Activated CD8-positive, alpha-beta memory T cell treated with anti-CD3 and anti-CD28 coated beads, Interleukin-2, amount 10 ng/mL, durations not matched to agents 7 days and 5 days (primary cell): ENCODE measurements at places on chromosomes 2 and 18.

DNA sequence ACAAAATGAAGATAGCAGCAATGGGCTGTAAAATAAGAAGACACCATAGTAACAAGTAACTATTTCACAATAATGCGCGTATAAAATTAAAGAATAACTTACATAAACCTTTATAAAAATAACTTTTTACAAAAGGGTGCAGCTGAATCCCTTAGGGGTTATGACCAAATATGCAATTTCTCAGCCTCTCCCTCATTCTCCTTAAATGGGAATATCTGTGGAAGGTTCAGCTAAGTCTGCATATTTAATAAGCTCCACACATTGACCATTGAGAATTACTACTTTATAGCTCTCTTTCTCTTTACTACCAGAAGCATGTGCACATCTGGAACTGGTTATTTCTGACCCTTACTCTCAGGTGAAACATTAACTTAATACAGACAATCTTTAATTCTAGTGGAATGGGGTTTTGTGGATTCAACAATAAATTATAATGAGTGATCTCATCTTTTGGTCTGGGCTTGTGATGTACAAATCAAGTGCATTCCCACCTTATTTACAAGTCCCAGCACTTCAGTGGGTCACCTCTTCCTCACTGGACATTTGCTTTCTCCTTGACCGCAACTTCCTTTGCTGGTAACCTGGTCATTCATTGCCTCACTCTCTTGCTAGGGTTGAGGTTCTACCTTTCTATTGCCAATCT, 15.7 kb downstream of the ARHGAP15 start:
- DNase-seq = no peak

- DNase-seq = no peak
Measured at GRCh38 chr18:49225160-49225559, 235.3 kb downstream of the DYM start.

DNA sequence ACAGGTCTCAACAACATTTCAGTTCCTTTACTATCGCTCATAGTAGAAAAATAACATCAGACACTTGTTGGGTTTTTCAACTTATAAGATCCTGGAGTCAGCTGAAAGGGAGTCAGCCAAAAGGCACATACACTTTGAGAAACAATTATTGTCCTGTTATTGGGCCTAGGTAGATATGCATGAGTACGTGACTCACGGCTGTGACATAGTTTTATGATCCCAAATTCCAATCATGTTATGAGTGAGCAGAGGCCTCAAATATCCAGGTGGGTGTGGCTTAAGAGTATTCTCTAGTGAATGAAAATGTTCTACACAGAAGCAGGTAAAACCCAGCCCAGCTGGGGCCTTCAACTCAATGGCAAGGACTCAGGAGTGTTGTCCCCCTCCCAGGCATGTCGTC, 27.2 kb downstream of the SERPINB8 start:
- no peak for DNase-seq

GRCh38 chr2:174518395-174518794, 31.6 kb upstream of the GPR155 start:
- DNase-seq = no peak

DNA sequence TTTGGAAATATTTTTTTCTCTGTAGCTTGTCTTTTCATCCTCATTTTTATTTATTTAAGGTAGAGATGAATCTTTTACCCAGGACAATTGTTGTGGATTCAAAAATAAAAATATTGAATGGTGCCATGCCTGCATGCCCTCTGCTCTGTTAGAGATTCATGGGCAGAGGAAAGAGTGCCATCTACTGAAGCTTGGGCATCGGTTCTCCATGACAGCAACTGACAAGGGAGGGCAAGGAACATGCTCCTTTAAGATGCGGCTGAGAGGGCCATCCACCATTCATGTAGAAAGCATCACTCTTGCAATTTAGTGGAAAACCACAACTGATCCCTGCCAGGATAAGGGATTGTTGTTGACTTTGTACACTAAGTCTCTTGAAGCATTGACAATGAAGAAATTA, 79.9 kb downstream of the PARD3B start:
- DNase-seq = no peak

DNA sequence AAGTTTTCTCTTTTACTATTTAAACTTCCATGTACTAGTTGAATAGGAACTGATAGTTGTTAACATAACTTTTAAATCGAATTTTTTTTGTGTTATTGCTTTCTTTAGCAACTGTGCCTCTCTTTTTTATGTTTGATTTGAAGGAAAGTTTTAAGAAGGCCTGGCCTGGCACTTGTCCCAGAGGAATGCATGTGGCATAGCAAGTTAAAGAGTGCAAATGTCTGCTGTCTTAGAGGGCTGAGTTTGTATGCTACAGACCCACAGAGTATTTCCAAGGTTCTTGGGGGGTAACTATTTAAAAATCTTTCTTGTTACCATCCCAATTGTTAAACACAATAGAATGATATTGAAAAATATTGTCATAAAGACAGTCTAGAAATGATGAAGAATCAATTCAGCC, 47.0 kb downstream of the MTCL1 start:
- DNase-seq = no peak

DNA sequence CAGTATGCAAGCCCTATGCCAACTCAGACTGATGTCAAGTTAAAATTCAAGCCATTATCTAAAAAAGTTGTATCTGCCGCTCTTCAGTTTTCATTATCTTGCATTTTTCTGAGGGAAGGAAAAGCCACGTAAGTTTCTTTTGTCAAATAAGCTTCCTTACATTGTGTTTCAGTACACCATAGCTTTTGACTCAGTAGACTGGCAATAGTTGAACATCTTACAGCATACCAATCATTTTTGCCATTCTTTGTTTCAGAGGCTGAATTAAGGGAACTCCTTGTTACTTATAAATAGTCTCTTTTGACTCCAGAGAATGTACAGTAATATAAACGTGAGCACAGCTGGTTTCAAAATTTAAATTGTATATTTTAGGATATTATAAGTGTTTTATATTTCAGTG, 120.6 kb downstream of the EHBP1 start:
- no peak for DNase-seq

- DNase-seq = no peak
Measured at GRCh38 chr18:68533641-68534040, 181.3 kb downstream of the TMX3 start.

DNA sequence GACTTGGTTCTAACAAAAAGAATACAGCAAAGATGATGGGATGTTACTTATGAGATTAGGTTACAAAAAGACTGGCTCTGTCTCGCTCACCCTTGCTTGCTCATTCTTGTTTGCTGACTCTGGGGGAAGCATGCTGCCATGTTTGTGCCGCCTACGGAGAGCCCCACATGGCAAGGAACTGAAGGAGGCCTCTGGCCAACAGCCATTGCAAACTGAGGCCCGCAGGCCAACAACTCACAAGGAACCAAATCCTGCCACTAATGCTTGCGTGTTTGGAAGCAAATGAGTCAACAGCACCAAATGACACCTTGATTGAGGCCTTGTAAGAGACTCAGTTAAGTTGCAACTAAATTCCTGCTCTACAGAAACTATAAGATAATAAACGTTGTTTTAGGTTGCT, 297.6 kb upstream of the STON1 start:
- no peak for DNase-seq
